Activated CD4-positive, alpha-beta T cell treated with anti-CD3 and anti-CD28 coated beads for 36 hours (primary cell): ENCODE measurements at places on chromosomes 11 and 22. TPM values are rescaled to one million over a fixed set of nuclear protein-coding genes. Genes with fewer than 3 reads are reported as not detected.

Gene ART5
- total RNA-seq = not detected

Gene DEFB131B
- total RNA-seq = not detected

Gene PEX16
- 33.4 TPM for total RNA-seq

Gene NDUFS8
- 108 TPM for total RNA-seq

Gene FGF4
- not detected for total RNA-seq

Gene SCO2
- 5.6 TPM for total RNA-seq

Gene DDTL
- 2.8 TPM for total RNA-seq

DNA sequence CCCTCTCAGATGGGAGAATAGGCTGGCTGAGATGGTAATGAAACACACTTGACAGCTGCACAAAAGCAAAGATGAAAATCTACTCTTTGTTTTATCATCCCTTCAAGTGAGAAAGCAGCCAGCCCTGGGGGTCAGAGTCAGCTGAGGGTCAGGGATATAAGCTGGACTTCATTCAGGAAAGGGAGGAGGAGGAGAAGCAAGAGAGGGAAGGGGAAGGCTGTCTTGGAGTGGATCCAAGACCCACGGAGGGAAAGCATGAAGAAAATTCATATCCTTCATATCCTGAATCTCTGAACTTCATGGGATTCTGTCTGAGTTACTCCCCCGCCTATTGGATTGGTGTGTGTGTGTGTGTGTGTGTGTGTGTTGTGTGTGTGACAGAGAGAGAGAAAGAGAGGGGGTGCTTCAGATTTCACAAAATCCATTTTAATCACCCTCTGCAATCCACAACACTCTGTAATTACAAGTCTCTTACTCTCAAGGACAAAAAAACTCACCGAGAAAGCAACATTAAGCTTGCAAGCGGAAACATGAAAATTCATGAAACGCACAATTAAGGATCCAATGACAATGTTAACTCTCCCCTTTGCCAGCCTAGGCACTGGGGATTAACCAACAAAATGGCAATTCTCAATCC, 327.7 kb downstream of the TENM4 start:
- H3K36me3 ChIP-seq = no peaks in the 10 kb centered on the region
- H3K4me3 ChIP-seq = no peak overlapping the region
- no peak for DNase-seq
- no peak overlapping the region for H3K27ac ChIP-seq
- no peaks in the 10 kb centered on the region for H3K4me1 ChIP-seq

DNA sequence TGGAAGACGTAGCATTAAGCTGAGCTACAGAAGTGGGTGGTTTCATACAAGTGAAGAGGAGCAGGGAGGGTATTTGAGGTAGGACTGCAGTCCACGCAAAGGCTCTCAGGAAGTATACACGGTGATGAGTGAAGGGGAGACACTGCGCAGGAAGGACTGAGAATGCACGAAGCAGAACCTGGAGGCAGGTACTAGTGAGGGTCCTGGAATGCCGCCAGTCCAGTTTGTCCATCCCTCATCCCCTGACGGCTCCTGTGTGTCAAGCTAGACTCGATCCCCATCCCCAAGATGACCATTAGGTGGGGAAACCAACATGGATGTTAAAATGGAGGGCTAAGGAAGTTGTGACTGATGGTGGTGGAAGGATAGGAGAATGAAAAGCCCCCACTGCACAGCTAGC, 23.8 kb downstream of the ART5 start:
- H3K4me3 ChIP-seq = no peak overlapping the region
- DNase-seq = no peak
- H3K36me3 ChIP-seq = no peaks in the 10 kb centered on the region
- H3K27ac ChIP-seq = no peak overlapping the region
- H3K27me3 ChIP-seq = no peaks in the 10 kb centered on the region

GRCh38 chr11:33268945-33269540, 11.9 kb downstream of the HIPK3 start:
- H3K36me3 ChIP-seq = no peaks in the 10 kb centered on the region
- H3K4me3 ChIP-seq = no peak overlapping the region
- DNase-seq = no peak
- no peaks in the 10 kb centered on the region for H3K27me3 ChIP-seq
- no peak overlapping the region for H3K27ac ChIP-seq
- peaks cover 23% of the 10 kb centered on the region for H3K4me1 ChIP-seq

- H3K4me1 ChIP-seq = peaks cover 5% of the 10 kb centered on the region
- H3K27me3 ChIP-seq = peaks cover 3% of the 10 kb centered on the region
- no peaks in the 10 kb centered on the region for H3K36me3 ChIP-seq
- no peak overlapping the region for H3K27ac ChIP-seq
- no peak for DNase-seq
Measured at GRCh38 chr22:46457502-46458488, 79.6 kb downstream of the CELSR1 start.

GRCh38 chr11:67582011-67582410, 1.6 kb upstream of the GSTP1 start:
- peaks cover 29% of the 10 kb centered on the region for H3K36me3 ChIP-seq
- H3K27ac ChIP-seq = no peak overlapping the region
- H3K4me1 ChIP-seq = peaks cover 51% of the 10 kb centered on the region
- H3K27me3 ChIP-seq = peaks cover 11% of the 10 kb centered on the region

DNA sequence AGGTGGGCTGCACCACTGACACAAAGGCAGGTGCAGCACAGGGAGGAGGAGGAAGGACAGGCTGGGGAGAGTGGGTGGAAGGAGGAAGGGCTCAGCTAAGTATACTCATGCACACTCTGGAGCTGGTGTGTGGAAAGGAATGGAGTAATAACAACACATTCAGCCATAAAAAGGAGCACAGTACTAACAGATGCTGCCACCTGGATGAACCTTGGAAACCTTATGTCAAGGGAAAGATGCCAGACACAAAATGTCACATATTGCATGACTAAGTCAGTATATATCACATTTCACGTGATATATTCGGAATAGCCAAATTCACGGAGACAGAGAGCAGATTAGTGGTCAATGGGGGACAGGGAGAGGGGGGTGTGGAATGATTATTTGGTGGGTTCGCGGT, 389.6 kb upstream of the SYN3 start:
- H3K4me1 ChIP-seq = no peaks in the 10 kb centered on the region
- DNase-seq = no peak
- H3K36me3 ChIP-seq = no peaks in the 10 kb centered on the region
- H3K27ac ChIP-seq = no peak overlapping the region
- H3K4me3 ChIP-seq = no peak overlapping the region

- peaks cover 8% of the 10 kb centered on the region for H3K4me1 ChIP-seq
- DNase-seq = no peak
- H3K27me3 ChIP-seq = peaks cover 27% of the 10 kb centered on the region
Measured at GRCh38 chr22:29483254-29483653, 3.2 kb downstream of the NEFH start.

DNA sequence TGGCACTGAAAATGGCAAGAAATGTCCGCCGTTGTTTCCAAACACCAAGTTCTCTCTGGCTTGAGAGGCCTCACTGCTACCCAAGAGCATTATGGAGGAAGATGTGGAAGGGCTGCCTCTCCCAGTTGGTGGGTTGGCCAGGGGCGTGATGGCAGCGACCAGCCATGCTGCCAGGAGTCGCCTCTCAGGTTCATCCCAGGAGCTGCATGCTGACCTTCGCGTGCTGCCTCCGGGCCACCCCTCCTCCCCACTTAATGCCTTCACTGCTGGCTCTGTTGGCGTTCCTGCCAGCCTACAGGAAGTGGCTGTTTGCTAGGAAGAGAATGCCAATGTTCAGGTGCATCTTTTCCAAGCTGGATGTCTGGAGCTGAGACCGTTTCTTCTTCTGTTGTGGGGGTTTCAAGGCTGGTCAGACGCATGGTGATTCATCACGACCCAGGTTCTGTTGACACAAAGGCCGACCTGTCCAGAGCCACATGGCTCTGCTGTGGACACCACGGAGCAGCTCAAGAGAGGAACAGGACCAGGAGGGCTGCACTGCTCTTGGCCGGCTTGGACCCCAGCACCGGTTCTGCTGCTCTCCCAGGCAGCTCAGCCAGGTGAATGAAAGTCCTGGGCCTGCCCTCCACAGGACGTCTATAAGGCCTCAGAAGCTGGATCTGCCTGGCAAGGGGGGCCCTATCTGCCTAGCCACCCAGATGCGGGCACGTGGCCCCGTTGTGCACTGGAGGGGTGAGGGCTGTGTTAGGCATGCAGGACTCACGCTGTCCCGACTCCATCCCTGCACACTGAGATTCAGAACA, 25.1 kb downstream of the TBX1 start:
- H3K4me3 ChIP-seq = no peak overlapping the region
- H3K27me3 ChIP-seq = no peaks in the 10 kb centered on the region
- H3K27ac ChIP-seq = no peak overlapping the region
- H3K36me3 ChIP-seq = peaks cover 1% of the 10 kb centered on the region
- no peak for DNase-seq
- no peaks in the 10 kb centered on the region for H3K4me1 ChIP-seq

- H3K27ac ChIP-seq = no peak overlapping the region
- DNase-seq = no peak
- H3K36me3 ChIP-seq = no peaks in the 10 kb centered on the region
- H3K4me1 ChIP-seq = peaks cover 7% of the 10 kb centered on the region
Measured at GRCh38 chr11:128022007-128022368, 565.4 kb downstream of the ETS1 start.

GRCh38 chr11:119403021-119403420, 20.0 kb downstream of the THY1 start:
- peaks cover 3% of the 10 kb centered on the region for H3K36me3 ChIP-seq
- H3K27ac ChIP-seq = no peak overlapping the region
- H3K4me1 ChIP-seq = no peaks in the 10 kb centered on the region
- no peak overlapping the region for H3K4me3 ChIP-seq

DNA sequence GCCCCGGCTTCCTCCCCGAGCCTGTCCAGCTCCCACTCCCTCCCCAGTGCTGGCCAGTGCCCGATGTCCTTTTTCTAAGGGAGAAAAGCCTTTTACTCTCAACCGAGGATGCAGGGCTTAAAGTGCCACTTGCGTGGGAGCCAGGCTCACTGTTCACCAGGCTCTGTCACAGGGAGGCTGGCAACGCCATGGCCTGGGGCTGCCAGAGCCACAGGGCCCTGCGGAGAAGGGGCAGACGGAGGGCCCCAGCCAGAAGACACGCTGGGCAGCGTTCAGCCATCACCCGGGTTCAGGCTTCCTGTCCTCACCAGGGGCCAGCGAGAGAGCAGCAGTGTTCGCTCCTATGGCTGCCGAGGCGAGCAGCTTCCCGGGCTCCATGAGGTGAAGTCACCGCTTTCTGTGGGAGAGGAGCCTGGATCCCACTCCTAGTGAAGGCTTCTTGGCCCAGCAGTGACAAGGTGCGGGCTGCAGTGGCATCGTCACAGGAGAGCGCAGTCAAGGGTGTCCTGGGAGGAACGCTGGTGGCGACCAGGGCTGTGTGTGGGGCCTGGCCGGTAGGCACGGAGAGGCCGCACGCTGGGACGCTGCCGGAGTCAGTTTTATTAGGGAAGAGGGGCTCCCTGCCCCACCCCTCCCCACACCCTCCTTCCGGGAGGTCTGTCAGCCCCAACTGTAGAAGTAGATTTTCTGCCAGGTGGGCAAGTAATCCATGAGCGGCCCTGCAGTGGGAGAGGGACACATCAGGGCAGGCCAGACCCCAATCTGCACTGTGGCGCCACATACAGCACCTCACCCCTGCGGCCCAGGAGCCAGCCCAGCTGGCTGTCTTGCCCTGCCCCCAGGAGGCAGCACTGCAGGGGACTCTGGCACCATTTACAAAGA, 2.8 kb upstream of the FREY1 start:
- no peak for DNase-seq
- H3K4me1 ChIP-seq = peaks cover 3% of the 10 kb centered on the region
- peaks cover 7% of the 10 kb centered on the region for H3K36me3 ChIP-seq

DNA sequence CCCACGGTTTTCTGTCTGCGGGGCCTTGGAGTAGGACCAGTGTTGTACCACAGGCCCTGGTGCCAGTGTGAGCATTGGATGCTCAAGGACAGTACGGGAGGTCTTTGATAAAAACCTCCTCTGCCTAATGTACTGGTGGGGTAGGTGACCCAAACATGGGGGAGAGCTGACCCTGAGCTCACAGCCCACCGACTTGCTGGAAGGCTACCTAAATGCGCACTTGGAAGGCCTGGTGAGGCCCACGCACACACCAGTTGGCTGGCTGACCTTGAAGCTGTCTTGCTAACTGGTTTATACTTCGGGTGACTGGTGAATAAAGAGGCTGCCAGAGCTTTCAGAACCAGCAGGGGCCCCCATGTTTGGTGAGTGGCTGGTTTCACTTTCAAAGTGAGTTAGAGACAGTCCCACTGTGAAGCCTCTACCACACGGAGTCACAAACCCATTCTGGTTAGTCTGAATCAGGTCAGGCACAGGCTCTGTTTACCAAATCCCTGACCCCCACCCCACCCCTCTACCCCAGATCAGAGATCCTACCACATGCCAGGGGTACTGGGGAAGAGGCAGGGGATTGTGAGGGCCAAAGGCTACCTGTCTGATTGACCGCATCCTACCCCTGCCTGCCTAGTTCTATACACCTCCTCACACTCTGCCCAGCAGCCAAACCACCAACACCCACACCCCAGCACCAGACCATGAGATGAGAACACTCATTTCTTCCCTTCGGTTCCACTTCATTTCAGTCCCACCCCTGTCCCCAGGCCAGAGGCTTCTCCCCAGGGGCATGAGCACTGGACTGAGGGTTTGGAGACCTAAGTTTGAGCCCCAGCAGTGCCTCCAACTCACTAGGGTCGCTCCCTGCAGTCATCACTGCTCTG, 12.7 kb upstream of the IL2RB start:
- peak; percentile 89 for DNase-seq
- H3K36me3 ChIP-seq = no peaks in the 10 kb centered on the region
- H3K27ac ChIP-seq = peak overlapping the region; percentile 88
- peak overlapping the region; percentile 26 for H3K4me3 ChIP-seq
- peaks cover 81% of the 10 kb centered on the region for H3K4me1 ChIP-seq

GRCh38 chr11:9817191-9817590, 153.3 kb downstream of the SWAP70 start:
- H3K27me3 ChIP-seq = no peaks in the 10 kb centered on the region
- H3K4me3 ChIP-seq = no peak overlapping the region
- H3K4me1 ChIP-seq = no peaks in the 10 kb centered on the region
- no peak overlapping the region for H3K27ac ChIP-seq

GRCh38 chr11:13297917-13298356, 20.3 kb downstream of the BMAL1 start:
- H3K27ac ChIP-seq = peak overlapping the region; percentile 23
- DNase-seq = peak; percentile 51
- H3K27me3 ChIP-seq = no peaks in the 10 kb centered on the region

DNA sequence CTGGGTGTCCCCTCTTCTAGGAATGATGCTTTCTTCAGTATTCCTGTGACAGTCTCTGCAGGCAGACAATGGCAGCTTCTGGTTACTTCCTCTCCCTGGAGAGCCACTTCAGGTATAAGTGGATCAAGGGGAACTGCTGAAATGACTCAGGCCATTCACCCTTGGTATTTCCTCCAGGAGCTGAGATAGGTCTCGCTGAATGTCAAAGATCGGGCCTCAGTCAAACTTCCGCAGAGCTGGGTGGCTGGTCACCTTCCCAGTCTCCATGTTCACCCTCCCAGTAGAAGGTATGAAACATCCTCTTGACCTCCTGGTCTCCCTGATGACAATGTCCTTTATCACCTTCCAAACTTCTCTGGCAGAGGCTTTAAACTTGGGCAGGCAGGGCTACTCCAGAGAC, 1.8 kb upstream of the ANKK1 start:
- no peaks in the 10 kb centered on the region for H3K4me1 ChIP-seq
- H3K27me3 ChIP-seq = peaks cover 3% of the 10 kb centered on the region
- no peak overlapping the region for H3K27ac ChIP-seq
- H3K36me3 ChIP-seq = peaks cover 2% of the 10 kb centered on the region
- no peak for DNase-seq

- H3K4me3 ChIP-seq = no peak overlapping the region
- no peak overlapping the region for H3K27ac ChIP-seq
- no peaks in the 10 kb centered on the region for H3K27me3 ChIP-seq
Measured at GRCh38 chr11:73783483-73784020, 4.1 kb upstream of the MRPL48 start.
